ENCODE measurements at places on chromosomes 4 and X. TPM values are rescaled to one million over a fixed set of nuclear protein-coding genes. Genes with fewer than 3 reads are reported as not detected.

DNA sequence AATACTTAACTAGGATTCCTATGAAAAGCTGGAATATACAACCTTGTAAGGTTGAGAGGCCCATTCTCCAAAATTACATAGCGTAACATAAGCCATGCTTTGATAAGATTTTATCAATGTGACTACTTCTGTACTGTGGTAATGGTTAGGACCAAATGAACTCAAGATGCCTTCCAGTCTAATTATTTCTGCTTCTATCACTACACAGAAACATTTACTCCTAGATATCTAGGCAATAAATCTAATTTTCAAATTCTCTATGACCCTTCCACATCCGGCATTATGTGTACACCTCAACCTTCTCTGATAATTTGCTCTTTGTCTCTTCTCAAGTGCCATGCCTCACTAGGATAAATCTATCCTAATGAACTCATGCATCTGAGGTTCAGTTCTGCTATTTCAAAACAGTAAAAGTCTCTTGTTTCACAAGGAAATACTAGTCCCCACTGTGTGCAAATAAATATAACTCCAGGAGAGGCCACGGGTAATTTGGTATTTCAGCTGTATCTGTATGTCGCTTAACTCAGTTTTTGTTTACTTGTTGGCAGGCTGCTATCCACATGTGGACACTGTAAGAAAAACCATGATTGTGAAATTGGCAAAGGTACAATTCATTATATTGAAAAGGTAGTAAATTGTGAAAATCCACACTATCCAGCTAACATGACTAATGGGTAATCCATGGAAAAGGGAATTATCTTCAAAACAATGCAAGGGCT lies 93.3 kb downstream of the PRDM5 start:
- no peak for DNase-seq

GRCh38 chrX:7294483-7294882 lies 146.5 kb upstream of the PUDP start:
- no peak for DNase-seq

DNA sequence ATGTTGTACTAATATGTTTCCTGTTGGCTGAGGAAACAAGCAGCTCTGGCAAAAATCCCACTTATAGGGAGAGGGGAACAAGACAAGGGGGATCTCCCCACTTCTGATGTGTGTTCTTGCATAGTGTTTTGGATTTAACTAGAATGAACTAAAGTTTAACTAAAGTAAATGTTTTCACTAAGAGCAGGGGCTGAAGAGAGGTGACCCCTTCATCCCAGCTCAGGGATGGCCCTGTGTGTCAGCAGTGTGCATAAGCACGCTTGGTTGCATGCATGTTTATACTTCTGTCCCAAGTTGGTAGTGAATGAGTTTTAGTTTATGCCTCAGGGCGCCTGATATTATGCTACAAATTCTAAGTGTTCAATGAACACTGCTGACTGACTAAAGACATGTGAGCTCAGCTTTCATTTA lies 169.4 kb downstream of the MGST2 start:
- no peak for DNase-seq

DNA sequence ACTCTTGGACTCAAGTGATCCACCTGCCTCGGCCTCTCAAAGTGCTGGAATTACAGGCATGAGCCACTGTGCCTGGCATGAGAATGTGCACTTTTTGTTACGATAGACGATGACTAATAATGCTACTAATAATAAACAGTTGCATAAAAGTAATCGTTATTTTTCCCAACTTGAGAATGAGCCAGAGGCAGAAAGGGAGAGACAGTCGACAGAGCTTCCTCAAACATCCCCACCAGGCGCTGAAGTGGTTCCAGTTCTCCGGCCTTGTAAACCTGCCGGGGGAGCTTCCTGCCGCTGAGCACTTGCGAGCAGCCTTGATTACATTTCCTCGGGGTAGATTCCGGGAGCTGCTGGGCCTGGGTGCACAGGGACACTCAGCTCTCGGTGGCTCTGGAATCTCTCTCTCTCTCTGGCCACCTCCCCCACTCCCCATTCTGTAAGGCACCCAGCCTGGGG lies 8.9 kb upstream of the HTRA3 start:
- no peak for DNase-seq

GRCh38 chrX:67545893-67546495 lies 2.2 kb downstream of the AR start:
- no peak for DNase-seq

DNA sequence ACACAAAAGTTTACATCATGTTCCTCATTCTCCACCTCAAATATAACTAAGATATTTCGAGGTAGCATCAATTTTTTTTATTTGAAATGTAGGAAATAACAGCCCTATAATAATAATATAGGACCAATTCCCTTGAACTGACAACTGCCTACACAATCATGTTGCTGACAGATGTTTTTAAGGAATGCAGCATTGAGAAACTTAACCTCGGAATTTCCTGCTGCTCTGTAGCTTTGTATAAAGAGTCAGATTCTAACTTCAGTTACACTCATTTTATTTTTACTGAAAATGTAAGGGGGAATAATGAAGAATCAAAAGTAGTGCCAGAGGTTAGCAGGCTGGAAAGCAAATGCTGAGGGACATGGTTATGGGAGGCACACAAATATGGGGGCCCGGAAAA lies 235.8 kb downstream of the RBMX2 start:
- DNase-seq: no peak

- DNase-seq: no peak
These were observed 72.8 kb downstream of the PRSS12 start for GRCh38 chr4:118279920-118280432.

DNA sequence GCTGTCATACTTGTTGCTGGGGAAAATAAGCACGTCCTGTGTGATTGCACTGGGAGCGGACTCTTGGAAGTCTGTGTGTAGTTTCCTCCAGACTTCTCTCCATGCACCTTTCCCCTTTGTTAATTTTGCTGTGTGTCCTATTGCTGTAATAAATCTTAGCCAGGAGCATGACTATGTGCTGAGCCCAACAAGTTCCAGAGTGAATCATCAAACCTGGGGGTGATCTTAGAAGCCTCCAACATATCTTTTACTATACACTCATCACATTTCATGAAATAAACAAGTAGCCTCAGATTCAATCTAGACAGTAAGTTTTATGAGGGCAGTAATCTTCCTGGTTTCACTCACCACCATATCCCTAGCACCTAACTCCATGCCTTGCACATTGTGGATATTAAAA lies 43.3 kb upstream of the FGF13 start:
- DNase-seq: no peak

SULT1E1 gene
- 63.0 TPM for total RNA-seq

TEX13A gene
- total RNA-seq: not detected

All from liver (tissue), 10 donors.